G401 (cell line): ENCODE measurements at places on chromosomes 13 and 19.

- DNase-seq, result no peak
Measured at GRCh38 chr13:84439108-84439507, 556.8 kb upstream of the SLITRK1 start.

- no peak for DNase-seq
Measured at GRCh38 chr13:94842901-94843300, 130.6 kb upstream of the SOX21 start.

GRCh38 chr13:101115762-101116171 lies 300.5 kb downstream of the NALCN start:
- DNase-seq, result peak; percentile 21

DNA sequence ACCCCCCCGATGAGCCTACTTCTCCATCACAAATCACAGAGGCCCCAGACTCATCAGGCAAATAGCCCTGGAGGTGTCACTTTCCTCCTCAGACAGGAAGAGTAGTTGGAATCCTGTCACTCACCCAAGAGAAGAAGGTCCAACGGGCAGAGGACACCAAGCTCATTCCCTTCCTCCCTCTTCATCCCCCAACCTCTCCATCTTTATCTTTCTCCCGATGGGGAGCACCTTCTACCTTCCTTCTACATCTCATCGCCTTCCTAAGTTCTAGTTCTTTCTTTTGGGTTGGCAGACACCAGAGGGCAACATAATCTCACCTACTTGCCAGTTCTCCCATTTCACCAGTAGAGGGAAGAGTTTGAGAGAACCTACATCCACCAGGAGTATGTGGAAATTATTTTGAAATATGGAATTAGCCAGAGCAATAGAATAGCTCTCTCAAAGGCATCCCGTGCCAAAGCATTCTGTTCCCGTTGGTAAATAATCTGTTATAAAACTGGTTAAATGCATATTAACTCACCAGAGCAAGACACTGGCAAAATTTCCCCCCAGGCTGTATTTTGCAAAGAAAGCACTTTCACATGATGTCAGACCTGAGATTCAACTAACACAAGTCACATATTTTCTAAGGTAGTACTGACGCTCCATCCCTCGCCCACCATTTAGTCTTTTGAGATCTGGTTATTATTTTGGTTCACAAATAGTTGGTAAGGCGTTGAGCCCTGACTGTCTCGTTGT lies 55.0 kb downstream of the ZIC5 start:
- DNase-seq, result peak; percentile 89

DNA sequence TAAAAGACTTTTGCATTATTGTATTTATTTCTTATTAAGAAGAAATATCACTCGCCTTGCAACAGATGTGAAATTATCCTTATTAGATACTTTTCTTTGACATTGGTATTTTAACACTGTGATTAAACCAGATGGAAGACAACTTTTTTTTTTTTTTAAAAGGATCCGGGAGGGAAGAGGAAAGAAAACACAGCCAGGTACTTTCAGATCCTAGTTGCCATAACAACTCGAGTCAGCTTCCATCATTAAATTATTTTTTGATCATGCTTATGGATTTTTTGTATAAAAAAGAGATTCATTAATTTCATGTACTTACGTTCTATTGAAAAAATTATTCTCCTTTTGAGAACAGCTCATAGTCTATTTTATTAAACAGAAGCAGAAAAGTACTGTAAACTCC lies 515.7 kb downstream of the TBC1D4 start:
- DNase-seq, result no peak

DNA sequence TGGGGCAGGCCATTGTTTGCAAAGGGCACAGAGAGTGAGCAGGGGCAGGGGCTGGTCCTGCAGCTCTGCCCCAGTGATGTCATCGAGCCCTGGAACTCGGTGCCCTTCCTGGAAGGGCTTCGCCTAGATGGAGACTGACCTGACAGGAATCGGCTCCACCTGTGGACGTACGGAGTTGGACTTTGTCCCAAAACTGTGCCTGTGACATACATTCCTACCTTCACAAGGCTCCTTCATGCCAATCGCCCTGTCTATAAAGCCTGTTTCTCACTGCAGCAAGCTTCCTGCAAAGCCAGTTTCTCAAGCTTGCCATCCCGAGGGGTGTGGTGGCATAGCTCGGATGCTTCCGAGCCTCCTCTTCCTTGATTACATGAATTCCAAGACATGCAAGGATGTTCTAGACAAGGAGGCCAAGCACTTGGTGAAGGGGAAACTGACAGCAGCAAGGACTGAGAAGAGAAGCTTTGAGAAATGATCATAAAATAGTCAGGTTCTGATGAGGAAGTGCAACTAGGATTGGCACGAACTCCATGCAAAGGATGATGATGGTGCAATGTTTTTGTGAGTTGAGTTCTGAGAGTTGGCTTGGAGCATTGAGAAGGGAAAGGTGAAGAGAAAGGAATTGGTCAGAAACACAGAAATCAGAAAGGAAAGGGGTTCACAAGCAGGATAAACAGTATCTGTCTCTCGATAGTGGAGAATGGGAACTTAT lies 73.6 kb upstream of the STK24 start:
- no peak for DNase-seq

DNA sequence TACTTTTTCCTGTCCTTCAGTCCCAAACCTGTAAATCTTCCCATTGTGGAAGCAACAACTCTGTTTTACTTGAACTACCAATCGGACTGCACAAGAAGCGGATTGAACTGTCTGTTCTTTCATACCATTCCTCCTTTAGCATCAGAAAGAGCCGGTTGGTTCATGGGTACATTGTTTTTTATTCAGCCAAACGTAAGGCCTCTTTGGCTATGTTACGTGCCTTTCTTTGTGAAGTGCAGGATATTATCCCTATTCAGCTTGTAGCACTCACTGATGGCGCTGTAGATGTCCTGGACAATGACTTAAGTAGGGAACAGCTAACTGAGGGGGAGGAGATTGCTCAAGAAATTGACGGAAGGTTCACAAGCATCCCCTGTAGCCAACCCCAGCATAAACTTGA lies 60.3 kb downstream of the ARHGAP35 start:
- DNase-seq, result no peak

GRCh38 chr19:53624771-53625545 lies 6.8 kb upstream of the DPRX start:
- DNase-seq, result no peak
